Cerebellum (tissue), 4 donors: ENCODE measurements at places on chromosomes 2 and 18.

- no peak for DNase-seq
Observed at GRCh38 chr18:73597832-73598615, 549.6 kb downstream of the FBXO15 start.

- no peak for DNase-seq
Observed at GRCh38 chr2:236061497-236061896, 106.7 kb downstream of the GBX2 start.

DNA sequence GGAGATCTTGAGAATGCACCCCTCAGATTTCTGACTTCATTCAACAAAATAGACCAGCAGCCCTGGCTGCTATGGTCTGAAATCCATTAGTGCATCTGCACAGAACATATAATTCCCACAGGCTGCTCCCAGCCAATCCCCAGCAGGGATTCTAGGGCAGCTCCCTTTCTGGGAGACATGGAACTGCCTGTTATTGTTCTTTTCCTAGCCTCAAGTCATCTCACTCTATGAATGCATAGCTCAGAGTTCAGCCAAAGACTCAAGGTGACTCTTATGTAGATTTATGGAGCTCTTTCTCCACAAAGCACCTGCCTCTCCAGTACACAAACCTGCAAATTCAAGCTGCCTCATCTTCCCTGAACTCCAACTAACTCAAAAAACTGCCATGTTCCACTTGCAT lies 241.9 kb downstream of the WDPCP start:
- DNase-seq, result no peak

GRCh38 chr2:200329798-200330197 lies 23.3 kb downstream of the SPATS2L start:
- DNase-seq, result no peak

DNA sequence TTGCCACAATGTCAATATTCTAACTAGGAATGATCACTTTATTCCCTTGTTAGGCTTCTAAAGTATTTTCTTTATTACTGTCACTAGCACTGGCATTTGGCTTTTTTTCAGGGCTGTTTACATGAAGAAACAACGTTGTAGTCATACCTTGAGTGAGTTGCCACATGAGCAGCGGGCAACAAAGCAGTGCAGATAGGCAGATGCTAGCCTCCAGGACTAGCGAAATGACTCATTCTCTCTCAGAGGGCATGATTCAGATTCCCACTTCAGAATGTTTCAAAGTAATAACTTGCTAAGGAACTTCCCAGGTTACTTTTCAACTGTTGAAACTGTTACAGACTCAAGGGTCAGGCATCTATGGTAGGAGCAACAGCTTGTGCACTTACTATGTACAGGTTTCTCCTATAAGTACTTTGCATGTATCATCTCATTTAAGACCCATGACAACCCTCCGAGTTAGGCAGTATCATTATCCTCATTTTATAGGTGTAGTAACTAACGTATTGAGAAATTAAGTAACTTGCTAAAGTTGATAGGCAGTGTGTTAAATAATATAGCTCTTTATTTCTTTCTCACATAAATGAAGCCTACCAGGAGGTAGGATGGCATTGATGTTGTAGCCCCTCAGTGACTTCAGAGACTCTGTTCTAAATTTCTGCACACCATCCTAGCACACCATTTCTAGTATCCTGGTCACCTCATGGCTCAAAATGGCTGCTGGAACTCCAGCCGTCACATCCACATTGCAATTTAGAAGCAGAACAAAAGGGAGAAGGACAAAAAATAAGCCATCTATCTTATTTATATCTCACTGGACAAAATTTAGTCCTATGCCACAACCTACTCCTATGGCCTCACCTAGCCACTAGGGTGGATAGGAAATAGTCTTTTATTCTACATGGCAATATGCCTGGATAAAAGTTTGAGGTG lies 83.3 kb downstream of the ICOS start:
- no peak for DNase-seq

DNA sequence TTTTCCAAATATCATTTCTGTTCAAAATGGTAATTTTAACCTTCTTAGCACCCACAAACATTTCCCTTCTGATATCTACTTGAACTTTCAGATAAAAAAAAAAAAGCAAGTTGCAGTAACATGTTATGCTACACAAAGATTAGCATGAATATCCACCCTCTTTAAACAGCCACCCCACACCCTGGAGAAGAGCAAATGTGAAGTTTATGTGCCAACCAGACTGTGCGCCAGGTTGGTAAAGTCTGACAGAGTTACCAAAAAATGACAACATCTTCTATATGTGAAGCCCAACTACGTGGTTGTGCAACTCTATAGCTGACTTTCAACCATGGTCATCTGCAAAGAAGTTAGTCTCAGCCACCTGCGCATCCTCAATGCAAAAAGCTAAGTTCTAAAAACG lies 62.6 kb downstream of the BCL11A start:
- DNase-seq, result no peak

GRCh38 chr2:231012463-231012862 lies 16.5 kb downstream of the SPATA3 start:
- no peak for DNase-seq

GRCh38 chr2:199940373-199940772 lies 14.9 kb downstream of the TYW5 start:
- DNase-seq, result no peak

GRCh38 chr2:156476850-156477206 lies 40.6 kb downstream of the GPD2 start:
- no peak for DNase-seq

- DNase-seq, result no peak
Observed at GRCh38 chr2:124267794-124268193, 242.7 kb downstream of the CNTNAP5 start.

DNA sequence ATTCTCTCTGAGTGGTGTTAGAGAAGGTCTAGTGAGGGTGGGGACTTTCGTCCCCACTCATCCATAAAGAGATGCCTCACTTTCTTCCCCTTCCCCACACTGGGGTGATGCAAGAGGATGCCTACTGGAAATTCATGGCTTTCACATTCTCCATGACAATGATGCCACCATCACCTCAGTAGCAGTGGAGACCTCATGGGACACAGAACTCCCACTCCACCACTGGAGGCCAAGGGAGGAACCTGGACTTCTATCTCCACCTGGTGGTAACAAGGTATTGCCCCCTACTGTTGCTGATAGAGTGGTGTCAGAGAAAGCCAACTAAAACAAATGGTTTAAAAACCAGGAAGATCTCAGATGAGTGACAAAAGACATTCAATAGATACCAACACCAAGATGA lies 110.9 kb downstream of the INHBB start:
- no peak for DNase-seq

DNA sequence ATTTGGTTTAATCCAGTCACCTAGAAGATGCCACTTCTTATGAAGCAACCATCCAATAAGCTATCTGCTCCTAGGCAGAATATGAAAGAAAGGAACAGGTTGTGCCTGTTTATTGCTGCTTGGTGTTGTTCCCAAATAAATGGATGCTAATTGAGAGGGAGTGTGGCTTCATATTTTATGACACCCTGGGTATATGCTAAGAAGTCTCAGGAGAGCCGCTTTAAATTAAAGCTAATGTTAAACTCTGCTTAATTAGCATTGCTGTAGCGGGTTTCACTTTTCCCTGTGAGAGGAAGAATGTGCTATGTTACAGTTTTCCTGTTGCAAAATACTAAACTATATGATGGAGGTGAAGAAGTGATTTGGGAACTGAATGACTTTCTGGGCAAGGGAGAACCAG lies 48.7 kb upstream of the TANK start:
- no peak for DNase-seq

DNA sequence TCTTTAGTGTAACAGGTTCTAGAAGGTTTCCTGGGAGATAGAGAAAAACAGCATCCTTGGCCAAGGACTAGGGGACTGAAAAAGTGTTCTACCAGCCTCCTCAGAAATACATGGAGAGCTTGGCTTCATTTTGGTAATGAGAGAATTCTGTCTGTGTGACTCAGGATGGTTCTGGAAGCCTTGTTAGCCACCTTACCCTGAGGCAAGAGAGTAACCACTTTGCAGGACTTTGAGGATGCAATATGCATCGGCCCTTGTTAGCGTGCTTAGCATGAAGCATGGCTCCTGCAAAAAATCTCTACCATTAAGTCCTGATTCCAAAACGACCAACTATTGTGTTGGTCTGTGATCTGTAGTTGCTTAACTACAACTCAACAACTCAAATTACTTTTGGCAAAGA lies 79.8 kb downstream of the C1QL2 start:
- DNase-seq, result no peak

DNA sequence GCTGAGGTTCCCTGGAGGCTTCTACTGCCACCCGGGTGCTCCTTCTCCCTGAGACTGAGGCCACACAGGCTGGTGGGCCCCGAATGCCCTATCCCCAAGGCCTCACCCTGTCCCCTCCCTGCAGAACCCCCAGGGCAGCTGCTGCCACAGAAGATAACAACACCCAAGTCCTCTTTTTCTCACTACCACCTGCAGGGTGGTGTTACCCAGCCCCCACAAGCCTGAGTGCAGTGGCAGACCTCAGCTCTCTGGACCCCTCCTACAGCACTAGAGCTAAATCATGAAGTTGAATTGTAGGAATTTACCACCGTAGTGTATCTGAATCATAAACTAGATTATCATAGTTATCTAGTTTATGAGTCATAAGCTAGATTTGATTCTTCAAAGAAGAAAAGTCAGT lies 7.3 kb upstream of the CENPA start:
- DNase-seq, result no peak

GRCh38 chr2:9972621-9973479 lies 21.4 kb downstream of the GRHL1 start:
- no peak for DNase-seq

DNA sequence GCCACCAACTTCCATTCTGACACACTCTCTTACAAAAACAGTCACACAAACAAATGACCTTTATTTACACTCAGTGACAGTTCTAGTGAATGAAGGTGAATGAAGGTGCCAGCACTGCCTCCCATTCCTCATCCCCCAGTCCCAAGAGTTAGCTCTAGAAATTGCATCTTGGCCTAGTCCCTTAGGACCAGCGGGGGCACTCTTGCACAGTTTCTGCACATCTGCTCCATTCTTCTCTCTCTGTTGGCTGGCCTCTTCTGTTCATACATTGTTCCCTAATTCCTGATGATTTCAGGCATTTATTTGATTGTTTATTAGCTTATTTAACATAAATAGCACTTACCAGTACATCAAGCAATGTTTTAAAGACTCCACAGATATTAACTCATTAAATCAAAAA lies 30.9 kb downstream of the GAREM1 start:
- DNase-seq, result no peak

GRCh38 chr2:203225423-203226039 lies 13.3 kb upstream of the CYP20A1 start:
- DNase-seq, result no peak

DNA sequence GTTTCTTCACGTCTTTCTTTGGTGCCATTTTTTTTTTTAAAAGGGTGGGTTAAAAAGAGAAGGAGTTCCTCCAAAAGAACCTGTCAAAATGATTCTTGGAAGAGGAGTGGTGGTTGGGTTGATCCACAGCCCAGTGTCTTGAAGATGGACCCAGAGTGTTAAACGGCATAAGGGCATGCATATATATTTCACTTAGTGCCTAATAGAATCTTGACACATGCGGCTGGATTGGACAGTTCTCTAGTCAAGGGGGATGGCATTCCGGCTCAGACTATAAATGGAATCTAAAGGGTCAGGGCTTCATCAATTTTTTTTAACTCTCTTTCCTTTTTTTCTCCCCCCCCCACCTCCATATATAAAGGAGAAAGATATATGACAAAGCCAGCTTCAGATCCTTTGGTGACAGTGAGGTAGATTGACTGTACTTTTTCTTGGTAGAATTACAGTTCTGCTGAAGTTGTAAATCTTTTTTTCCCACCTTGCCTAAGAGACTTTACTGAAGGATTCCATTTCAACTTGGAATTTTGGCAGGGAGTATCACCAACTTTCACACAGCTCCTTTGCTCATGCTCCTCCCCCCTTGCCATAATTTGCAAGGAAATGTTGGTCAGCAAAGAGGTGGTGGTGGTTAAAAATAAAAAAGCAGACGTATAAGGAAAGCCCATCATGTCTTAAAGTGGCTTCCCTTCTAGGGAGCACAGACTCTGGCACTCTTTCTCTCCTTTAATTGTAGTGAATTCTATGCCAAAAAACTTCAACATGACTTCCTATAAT lies at the start of gene MYL1:
Gene MYL1 (minus strand): TSS at position 160 of the 774 bp plus-strand sequence. CDS start 132 bp downstream, at position 28.
- no peak for DNase-seq

- no peak for DNase-seq
Observed at GRCh38 chr2:23007631-23008235, 377.2 kb upstream of the KLHL29 start.

GRCh38 chr2:111622859-111623258 lies 261.1 kb downstream of the ANAPC1 start:
- no peak for DNase-seq

GRCh38 chr2:19774805-19775176 lies 127.0 kb downstream of the TTC32 start:
- DNase-seq, result no peak

GRCh38 chr2:147689220-147689909 lies 155.5 kb upstream of the ACVR2A start:
- DNase-seq, result no peak

GRCh38 chr2:72109904-72110303 lies 37.8 kb downstream of the CYP26B1 start:
- DNase-seq, result no peak

GRCh38 chr2:233919938-233920337 lies 2.8 kb downstream of the TRPM8 start:
- DNase-seq, result no peak

GRCh38 chr2:42754021-42754775 lies 9.7 kb downstream of the OXER1 start:
- DNase-seq, result peak; percentile 35

GRCh38 chr2:33221046-33221784 lies 255.2 kb upstream of the RASGRP3 start:
- no peak for DNase-seq

- DNase-seq, result no peak
Observed at GRCh38 chr2:231525248-231526163, 4.7 kb downstream of the NMUR1 start.

DNA sequence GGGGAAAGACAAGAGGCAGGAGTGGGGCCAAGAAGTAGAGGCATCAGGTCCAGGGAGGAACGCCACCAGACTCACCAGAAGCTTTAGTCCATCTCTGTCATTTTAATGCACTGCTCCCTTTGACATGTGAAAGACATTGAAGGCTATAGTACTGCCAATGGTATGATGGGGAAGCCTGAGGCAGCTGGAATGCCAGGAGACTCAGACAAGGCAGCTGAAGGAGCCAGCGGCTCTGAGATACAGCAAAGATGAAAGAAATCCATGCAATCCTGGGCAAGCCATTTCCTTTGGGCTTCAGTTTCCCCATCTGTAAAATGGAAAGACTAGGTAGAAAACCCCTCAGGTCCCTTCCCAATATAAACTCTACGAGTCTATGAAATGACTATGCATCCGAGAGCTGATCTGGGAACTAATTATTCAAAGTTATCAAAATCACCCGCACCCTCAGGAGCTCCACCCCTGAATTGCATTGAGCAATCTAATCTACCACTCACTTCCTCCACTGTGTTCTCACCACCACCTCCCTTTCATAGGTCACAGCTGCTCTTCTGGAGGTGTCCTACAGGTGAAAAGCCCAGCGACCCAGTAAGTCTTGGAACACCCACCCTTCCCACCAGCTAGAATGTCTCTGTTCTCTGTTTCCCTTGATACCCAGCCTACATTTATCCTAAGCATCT lies 3.1 kb downstream of the CXCR2 start:
- DNase-seq, result no peak
